ENCODE measurements at places on chromosomes 2 and 18. TPM values are rescaled to one million over a fixed set of nuclear protein-coding genes. Genes with fewer than 3 reads are reported as not detected.

The PRSS56 gene
- not detected for polyA plus RNA-seq

The EVX2 gene
- polyA plus RNA-seq = not detected

The STON1 gene
- polyA plus RNA-seq = 4.2 TPM

The SKA1 gene
- polyA plus RNA-seq = 4.5 TPM

The TTC39C gene
- 8.6 TPM for polyA plus RNA-seq

The HOXD4 gene
- polyA plus RNA-seq = 1.6 TPM

The ANKRD36B gene
- polyA plus RNA-seq = 5.2 TPM

DNA sequence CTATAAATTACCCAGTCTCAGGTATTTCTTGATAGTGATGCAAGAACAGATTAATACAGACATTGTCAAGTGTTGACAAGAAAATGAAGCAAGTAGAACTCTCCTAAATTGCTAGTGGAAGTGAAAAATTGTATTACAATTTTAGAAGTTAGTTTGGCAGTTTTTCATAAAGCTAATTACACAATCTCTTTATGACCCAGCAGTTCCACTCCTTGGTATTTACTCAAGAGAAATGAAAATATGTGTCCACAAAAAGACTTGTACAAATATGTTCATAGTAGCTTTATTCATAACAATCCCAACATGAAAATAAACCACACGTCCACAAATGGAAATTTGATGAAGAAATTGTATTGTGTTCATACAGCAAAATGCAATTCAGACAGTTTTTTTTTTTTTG, 49.4 kb downstream of the PDE1A start:
- no peaks in the 10 kb centered on the region for H3K27me3 ChIP-seq
- no peak overlapping the region for H3K27ac ChIP-seq
- no peaks in the 10 kb centered on the region for H3K36me3 ChIP-seq
- no peak overlapping the region for H3K4me3 ChIP-seq
- H3K4me1 ChIP-seq = peaks cover 5% of the 10 kb centered on the region
- DNase-seq = no peak

DNA sequence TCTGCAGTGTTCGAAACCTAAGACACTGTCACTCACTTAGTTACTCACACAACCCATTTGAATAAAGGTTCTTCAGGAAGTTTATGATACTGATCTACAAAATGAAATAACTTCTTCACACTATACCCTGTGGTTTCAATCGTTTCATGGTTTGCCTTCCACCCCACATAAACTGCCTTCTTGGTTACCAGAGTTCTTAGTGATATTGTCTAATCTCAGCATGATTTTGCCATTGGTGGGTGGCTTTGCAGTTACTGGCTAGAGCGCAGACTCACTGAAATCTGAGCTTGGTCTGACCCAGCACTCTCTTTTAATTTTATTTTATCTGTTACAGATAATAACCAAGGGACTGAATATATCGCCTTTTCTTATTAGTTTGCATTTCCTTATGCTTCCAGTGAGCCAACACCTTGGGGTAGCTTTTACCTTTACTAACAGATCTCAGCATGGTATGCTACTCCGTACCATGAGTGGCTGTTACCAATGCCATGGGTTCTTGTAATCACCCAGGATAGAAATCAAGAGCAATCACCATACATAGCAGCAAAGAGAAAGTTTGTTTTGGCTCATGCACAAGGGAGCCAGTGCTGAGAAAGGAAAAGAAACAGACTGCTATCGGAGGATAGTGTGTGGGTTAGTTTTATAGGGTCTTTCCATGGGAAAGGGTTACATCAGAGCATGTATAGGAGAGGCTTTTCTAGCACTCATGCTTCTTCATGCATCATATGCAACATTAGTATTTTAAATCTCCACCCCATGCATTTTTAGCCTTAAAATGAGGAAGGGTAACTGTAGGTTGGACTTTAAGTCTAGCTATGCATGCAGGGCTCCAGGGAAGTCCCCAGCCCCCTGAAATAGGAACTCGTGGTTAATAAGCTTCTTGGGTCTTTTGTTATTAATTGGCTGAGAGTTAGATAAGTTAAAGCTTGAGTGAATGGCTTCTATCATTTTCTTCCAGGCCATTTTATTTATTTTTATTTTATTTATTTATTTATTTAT, 33.3 kb downstream of the ANXA4 start:
- H3K4me1 ChIP-seq = peaks cover 17% of the 10 kb centered on the region
- no peaks in the 10 kb centered on the region for H3K27me3 ChIP-seq
- H3K36me3 ChIP-seq = peaks cover 6% of the 10 kb centered on the region
- no peak for DNase-seq
- H3K4me3 ChIP-seq = no peak overlapping the region

DNA sequence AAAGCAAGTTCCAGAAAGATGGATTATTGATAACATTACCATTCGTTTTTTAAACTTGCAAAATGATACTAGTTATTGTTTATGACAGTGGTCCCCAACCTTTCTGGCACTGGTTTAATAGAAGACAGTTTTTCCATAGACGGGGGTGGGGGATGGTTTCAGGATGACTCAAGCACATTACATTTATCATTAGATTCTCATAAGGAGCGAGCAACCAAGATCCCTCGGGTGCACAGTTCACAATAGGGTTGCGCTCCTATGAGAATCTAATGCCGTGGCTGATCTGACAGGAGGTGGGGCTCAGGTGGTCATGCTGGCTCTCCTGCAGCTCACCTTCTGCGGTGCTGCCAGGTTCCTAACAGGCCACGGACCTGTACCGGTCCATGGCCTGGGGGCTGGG, 86.2 kb downstream of the BCL2 start:
- peaks cover 4% of the 10 kb centered on the region for H3K4me1 ChIP-seq
- DNase-seq = no peak
- H3K4me3 ChIP-seq = no peak overlapping the region
- H3K27me3 ChIP-seq = no peaks in the 10 kb centered on the region
- H3K36me3 ChIP-seq = no peaks in the 10 kb centered on the region

- H3K27me3 ChIP-seq = no peaks in the 10 kb centered on the region
- H3K27ac ChIP-seq = no peak overlapping the region
- H3K36me3 ChIP-seq = no peaks in the 10 kb centered on the region
- no peak overlapping the region for H3K4me3 ChIP-seq
Measured at GRCh38 chr18:63240531-63241316, 78.8 kb downstream of the BCL2 start.

DNA sequence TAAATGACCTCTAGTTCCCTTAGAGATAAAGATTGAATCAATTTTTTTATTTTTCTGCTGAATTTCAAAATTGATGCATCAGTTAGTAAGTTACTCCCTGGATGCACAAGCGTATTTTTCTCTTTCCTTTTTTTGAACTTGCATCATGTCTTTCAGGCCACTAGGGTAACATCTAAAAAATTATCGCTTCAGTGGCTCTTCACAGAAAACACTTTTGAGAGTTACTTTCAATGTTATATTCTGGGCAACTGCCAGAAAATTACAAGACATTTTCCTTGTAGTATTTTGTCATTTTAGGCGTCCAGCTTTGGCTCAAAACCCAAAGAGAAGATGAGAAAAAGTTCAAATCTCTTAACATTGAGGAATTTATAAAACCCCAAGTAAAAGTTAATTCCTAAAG, 59.8 kb downstream of the DSEL start:
- H3K36me3 ChIP-seq = no peaks in the 10 kb centered on the region
- no peak overlapping the region for H3K27ac ChIP-seq
- no peaks in the 10 kb centered on the region for H3K27me3 ChIP-seq
- H3K4me1 ChIP-seq = no peaks in the 10 kb centered on the region
- no peak for DNase-seq

DNA sequence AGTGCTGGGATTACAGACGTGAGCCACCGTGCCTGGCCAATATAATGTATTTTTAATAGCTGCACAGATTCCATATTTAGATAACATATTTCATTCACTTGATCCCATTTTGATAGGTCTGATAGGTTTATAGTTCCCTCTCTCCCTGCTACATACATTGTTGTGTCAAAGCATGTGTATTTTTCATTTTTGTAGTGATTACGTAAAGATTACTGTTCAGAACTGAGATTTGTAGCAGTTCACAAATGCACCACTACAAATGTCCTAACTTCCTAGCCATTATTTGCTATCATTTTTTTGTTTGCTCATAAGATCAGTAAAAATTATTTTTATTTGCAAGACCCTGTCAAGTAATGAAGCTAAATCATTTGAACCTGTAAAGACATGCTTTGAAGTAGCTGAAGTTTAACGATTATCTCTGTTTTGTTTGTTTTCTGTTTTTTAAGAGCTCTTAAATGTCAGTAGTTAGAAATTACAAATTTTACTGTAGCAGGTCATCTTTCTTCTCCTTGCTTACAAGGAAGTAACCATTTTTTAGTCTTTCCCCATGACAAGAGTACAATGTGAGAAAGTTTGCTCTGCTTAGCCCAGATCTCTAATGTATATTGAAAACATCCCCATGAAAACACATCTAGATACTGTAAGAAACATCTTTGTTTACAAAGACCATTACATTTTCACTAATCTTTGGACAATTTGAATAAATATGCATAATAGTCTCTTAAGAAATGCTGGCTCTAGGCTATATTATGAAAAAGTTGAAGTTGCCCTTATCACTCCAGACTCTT, 54.1 kb downstream of the EML4 start:
- peak overlapping the region; percentile 60 for H3K27ac ChIP-seq
- DNase-seq = no peak
- no peak overlapping the region for H3K4me3 ChIP-seq
- peaks cover 10% of the 10 kb centered on the region for H3K4me1 ChIP-seq

GRCh38 chr2:220877897-220878296, 694.2 kb downstream of the EPHA4 start:
- no peaks in the 10 kb centered on the region for H3K27me3 ChIP-seq
- H3K4me1 ChIP-seq = no peaks in the 10 kb centered on the region
- no peaks in the 10 kb centered on the region for H3K36me3 ChIP-seq
- H3K27ac ChIP-seq = no peak overlapping the region

DNA sequence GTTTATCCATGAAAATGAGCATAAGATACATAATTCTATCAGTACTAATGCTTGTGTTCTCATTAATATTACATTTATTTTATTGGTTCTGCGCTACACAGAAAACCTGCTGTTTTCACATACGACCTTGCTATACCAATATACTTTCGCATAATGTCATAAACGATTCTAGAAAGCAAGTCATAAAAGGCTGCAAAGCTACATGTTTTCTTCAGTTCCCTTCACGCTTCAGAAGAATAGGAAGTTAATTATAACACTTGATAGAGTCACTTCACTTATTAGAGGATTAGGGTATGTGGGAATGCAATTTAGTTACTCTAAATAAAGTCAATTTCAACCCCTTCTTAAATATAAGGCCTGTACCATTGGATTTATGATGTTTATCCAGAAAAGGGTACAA, 29.0 kb downstream of the PSME4 start:
- peaks cover 52% of the 10 kb centered on the region for H3K36me3 ChIP-seq
- no peak overlapping the region for H3K27ac ChIP-seq
- no peak overlapping the region for H3K4me3 ChIP-seq
- H3K27me3 ChIP-seq = no peaks in the 10 kb centered on the region

- no peaks in the 10 kb centered on the region for H3K27me3 ChIP-seq
- peak; percentile 72 for DNase-seq
- H3K36me3 ChIP-seq = no peaks in the 10 kb centered on the region
- H3K27ac ChIP-seq = no peak overlapping the region
- H3K4me1 ChIP-seq = no peaks in the 10 kb centered on the region
Measured at GRCh38 chr18:68623342-68623741, 91.6 kb downstream of the TMX3 start.

DNA sequence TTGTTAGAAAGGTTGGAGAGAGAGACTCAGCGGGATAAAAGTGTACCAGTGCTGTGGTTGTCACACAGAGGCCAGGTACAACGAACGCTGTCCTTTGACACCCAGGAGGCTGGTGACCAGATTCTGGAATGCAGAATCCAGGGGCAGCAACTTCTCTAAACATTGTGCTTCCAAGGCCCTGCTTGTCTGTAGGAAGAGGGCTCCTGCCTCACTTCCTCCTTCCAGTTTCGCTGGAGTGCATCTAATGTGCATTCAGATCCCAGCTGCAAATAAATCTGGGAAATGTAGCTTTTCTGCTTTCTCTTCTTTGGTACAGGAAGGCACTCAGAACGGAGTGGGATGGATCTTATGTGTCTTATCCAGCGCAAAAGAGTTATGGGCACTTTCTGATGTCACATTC, 171.8 kb upstream of the ATP5MC3 start:
- H3K36me3 ChIP-seq = no peaks in the 10 kb centered on the region
- DNase-seq = no peak
- no peaks in the 10 kb centered on the region for H3K27me3 ChIP-seq
- H3K27ac ChIP-seq = no peak overlapping the region

GRCh38 chr2:30417253-30417652, 29.8 kb upstream of the LCLAT1 start:
- H3K36me3 ChIP-seq = no peaks in the 10 kb centered on the region
- H3K27me3 ChIP-seq = no peaks in the 10 kb centered on the region
- no peak overlapping the region for H3K27ac ChIP-seq
- peaks cover 15% of the 10 kb centered on the region for H3K4me1 ChIP-seq

- peaks cover 12% of the 10 kb centered on the region for H3K4me1 ChIP-seq
- peak; percentile 55 for DNase-seq
- H3K36me3 ChIP-seq = no peaks in the 10 kb centered on the region
- H3K27ac ChIP-seq = peak overlapping the region; percentile 14
- no peaks in the 10 kb centered on the region for H3K27me3 ChIP-seq
- H3K4me3 ChIP-seq = no peak overlapping the region
Measured at GRCh38 chr2:229980431-229981184, 58.3 kb downstream of the FBXO36 start.

GRCh38 chr2:214566457-214566856, 155.6 kb downstream of the VWC2L start:
- peak; percentile 12 for DNase-seq
- H3K4me3 ChIP-seq = no peak overlapping the region
- H3K27me3 ChIP-seq = no peaks in the 10 kb centered on the region

GRCh38 chr2:105087273-105087672, 49.4 kb downstream of the MRPS9 start:
- no peak overlapping the region for H3K4me3 ChIP-seq
- no peaks in the 10 kb centered on the region for H3K27me3 ChIP-seq
- no peak for DNase-seq
- H3K4me1 ChIP-seq = no peaks in the 10 kb centered on the region
- H3K36me3 ChIP-seq = peaks cover 16% of the 10 kb centered on the region
